ENCODE measurements at places on chromosomes 5 and 9. TPM values are rescaled to one million over a fixed set of nuclear protein-coding genes. Genes with fewer than 3 reads are reported as not detected.

DNA sequence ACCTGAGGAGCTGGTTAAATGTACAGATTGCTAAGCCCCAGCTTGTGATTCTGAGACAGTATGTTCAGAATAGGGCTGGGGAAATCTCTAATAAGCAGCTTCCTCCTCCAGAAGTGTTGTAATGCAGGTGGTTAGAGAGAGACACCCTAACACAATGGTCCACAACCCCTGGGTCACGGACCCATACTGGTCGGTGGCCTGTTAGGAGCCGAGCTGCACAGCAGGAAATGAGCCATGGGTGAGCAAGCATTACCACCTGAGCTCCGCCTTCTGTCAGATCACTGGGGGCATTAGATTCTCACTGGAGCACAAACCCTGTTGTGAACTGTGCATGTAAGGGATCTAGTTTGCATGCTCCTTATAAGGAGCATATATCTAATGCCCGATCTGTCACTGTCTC is 61.8 kb downstream of the SLC36A1 start:
- H3K27ac ChIP-seq, result no peak overlapping the region
- no peak overlapping the region for H3K4me3 ChIP-seq
- no peaks in the 10 kb centered on the region for H3K27me3 ChIP-seq
- H3K36me3 ChIP-seq, result no peaks in the 10 kb centered on the region

DNA sequence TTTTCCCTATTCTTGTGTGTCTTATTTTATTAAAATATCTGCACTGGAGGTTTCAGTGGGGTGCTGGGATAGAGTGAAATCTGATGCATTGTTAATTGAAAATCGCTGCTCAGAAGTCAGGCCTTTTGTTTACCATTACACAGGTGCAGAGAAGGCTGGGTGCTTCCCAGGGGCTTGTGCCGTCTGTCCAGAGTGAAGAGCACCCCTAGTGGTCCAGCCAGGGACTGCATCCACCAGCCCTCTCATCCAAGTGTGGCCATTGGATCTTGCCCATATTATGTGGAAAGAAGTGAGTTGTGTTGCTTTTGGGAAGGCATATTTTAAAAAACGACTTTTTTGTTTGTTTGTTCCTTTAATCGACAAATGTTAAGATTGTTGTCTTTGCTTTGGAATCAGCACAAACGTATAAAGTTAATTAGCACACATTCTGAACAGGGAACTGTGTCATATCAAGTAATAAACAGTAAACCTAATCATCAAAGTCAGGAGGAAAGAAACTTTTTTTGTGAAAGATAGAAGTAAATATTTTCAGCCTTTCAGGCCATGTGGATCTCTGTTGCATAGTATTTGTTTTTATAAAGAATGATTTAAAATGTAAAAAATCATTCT is 315.6 kb downstream of the MTRR start:
- H3K4me3 ChIP-seq, result no peak overlapping the region
- H3K27me3 ChIP-seq, result no peaks in the 10 kb centered on the region
- no peak for DNase-seq
- H3K27ac ChIP-seq, result no peak overlapping the region

GRCh38 chr9:86948074-86948929 is 996 bp upstream of the GAS1 start:
- H3K27me3 ChIP-seq, result no peaks in the 10 kb centered on the region
- peak overlapping the region; percentile 70 for H3K4me3 ChIP-seq
- no peaks in the 10 kb centered on the region for H3K36me3 ChIP-seq
- DNase-seq, result peak; percentile 63
- peaks cover 6% of the 10 kb centered on the region for H3K4me1 ChIP-seq

DNA sequence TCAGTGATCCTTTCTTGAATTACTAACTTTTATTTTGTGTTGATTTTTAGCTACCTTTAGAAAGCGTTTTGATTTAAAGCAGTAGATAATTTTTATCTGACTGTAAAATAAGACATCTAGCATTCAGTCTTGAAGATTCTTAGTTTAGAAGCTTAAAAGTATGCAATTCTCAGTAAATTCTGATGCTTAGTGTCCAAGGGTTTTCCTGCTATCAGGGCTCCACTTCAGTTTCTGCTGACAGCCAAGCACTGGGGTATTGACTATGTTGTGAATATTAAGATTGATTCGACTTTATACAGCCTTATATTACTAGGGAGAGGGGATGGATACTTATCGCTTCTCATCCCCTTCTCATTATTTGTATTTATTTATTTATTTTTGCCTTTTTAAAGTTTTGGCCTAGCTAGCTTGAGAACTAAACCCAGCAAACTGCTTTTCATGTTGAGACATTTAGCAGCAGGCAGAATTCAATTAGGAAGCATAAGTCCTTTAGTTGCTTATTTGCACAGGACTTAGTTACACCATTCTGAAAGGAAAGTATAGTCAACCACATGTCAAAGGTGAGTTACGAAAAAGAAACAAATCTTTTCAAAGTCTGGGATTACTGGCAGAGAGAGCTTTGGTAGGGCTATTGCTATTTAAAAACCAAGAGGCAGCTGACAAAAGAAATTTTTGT is 2.9 kb downstream of the PBX3 start:
- H3K27me3 ChIP-seq, result no peaks in the 10 kb centered on the region
- DNase-seq, result no peak
- H3K36me3 ChIP-seq, result no peaks in the 10 kb centered on the region
- H3K4me1 ChIP-seq, result no peaks in the 10 kb centered on the region

- DNase-seq, result no peak
- no peak overlapping the region for H3K4me3 ChIP-seq
- no peaks in the 10 kb centered on the region for H3K36me3 ChIP-seq
Observed at GRCh38 chr5:82257729-82258128, 20.4 kb downstream of the RPS23 start.

- no peak overlapping the region for H3K27ac ChIP-seq
- H3K27me3 ChIP-seq, result no peaks in the 10 kb centered on the region
- H3K36me3 ChIP-seq, result no peaks in the 10 kb centered on the region
- DNase-seq, result no peak
- no peak overlapping the region for H3K4me3 ChIP-seq
Observed at GRCh38 chr9:3909966-3910650, 384.3 kb upstream of the RFX3 start.

DNA sequence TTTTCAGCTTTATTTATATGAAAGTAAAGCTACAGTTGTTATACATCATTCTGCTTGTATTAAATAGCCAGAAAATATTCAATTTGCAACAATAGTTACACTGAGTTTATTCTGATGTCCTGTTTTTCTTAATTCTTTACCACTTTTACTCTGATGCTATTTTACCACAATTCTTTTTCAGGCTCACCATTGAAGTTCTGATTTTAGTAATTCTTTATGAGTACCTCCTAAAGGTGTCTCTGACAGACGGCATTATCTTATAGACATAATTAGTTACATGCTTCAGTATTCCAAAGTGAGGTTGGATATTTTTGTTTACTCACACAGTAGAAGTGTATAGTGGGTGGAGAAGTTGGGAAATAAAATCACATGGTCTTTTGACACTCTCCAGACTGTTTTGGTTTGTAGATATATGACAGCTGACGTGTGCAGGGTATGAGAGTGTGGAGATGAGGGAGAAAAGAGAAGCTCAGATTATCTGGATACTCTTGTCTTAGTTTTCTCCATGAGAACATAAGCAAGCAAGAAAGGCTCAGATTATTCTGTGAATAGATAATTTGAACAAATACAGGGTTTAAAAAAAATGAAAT is 97.4 kb downstream of the FBXO4 start:
- H3K36me3 ChIP-seq, result no peaks in the 10 kb centered on the region
- H3K4me3 ChIP-seq, result no peak overlapping the region
- no peak for DNase-seq
- no peak overlapping the region for H3K27ac ChIP-seq
- no peaks in the 10 kb centered on the region for H3K27me3 ChIP-seq
- H3K4me1 ChIP-seq, result no peaks in the 10 kb centered on the region

- no peaks in the 10 kb centered on the region for H3K4me1 ChIP-seq
- no peak overlapping the region for H3K27ac ChIP-seq
- H3K36me3 ChIP-seq, result no peaks in the 10 kb centered on the region
Observed at GRCh38 chr5:141664733-141665461, 13.7 kb upstream of the FCHSD1 start.

- no peaks in the 10 kb centered on the region for H3K36me3 ChIP-seq
- H3K27me3 ChIP-seq, result peaks cover 74% of the 10 kb centered on the region
- no peak overlapping the region for H3K4me3 ChIP-seq
- no peak for DNase-seq
Observed at GRCh38 chr9:93942161-93942560, 13.0 kb downstream of the BARX1 start.

GRCh38 chr5:173197375-173197891 is 37.6 kb downstream of the NKX2-5 start:
- no peak for DNase-seq
- no peak overlapping the region for H3K27ac ChIP-seq
- peaks cover 4% of the 10 kb centered on the region for H3K4me1 ChIP-seq

GRCh38 chr9:93011114-93011513 is 47.4 kb upstream of the SUSD3 start:
- DNase-seq, result no peak
- H3K4me1 ChIP-seq, result no peaks in the 10 kb centered on the region
- H3K27me3 ChIP-seq, result no peaks in the 10 kb centered on the region
- H3K36me3 ChIP-seq, result no peaks in the 10 kb centered on the region
- H3K4me3 ChIP-seq, result no peak overlapping the region

- H3K4me1 ChIP-seq, result peaks cover 13% of the 10 kb centered on the region
- H3K4me3 ChIP-seq, result no peak overlapping the region
- no peaks in the 10 kb centered on the region for H3K27me3 ChIP-seq
- H3K36me3 ChIP-seq, result no peaks in the 10 kb centered on the region
- H3K27ac ChIP-seq, result no peak overlapping the region
Observed at GRCh38 chr5:84378961-84379360, 5.7 kb downstream of the EDIL3 start.

- no peaks in the 10 kb centered on the region for H3K27me3 ChIP-seq
- H3K4me1 ChIP-seq, result peaks cover 32% of the 10 kb centered on the region
- DNase-seq, result peak; percentile 63
Observed at GRCh38 chr5:146340260-146341081, 1.8 kb downstream of the POU4F3 start.

- H3K36me3 ChIP-seq, result no peaks in the 10 kb centered on the region
- H3K4me1 ChIP-seq, result peaks cover 15% of the 10 kb centered on the region
- H3K27ac ChIP-seq, result no peak overlapping the region
- no peak for DNase-seq
Observed at GRCh38 chr5:178477802-178478201, 112.4 kb downstream of the COL23A1 start.

DNA sequence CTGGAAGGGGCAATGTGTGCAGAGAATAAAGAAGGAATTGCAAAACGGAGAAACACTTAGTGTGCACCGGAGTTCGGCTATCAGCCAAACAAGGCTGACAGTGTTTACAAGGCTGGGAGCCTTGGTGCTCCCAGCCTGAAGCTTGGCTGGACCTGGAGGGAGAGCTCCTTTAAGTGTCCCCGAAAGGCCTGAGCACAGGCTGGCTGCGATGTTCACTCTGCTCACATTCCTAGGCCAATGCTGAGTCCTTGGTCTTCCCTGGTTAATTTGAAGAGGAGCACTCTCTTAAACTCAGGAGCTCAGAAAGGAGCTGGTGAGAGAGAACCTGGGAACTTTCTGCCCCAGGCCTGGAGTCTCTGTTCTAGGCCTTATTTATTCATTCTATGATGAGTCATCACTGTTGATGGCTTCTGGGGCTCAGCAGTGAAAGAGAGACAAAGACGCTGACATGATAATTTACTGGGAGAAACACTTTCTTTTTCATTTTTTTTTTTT is 88.6 kb upstream of the MYO10 start:
- no peak for DNase-seq
- H3K4me1 ChIP-seq, result no peaks in the 10 kb centered on the region
- H3K27me3 ChIP-seq, result no peaks in the 10 kb centered on the region
- H3K27ac ChIP-seq, result no peak overlapping the region
- no peaks in the 10 kb centered on the region for H3K36me3 ChIP-seq
- no peak overlapping the region for H3K4me3 ChIP-seq

DNA sequence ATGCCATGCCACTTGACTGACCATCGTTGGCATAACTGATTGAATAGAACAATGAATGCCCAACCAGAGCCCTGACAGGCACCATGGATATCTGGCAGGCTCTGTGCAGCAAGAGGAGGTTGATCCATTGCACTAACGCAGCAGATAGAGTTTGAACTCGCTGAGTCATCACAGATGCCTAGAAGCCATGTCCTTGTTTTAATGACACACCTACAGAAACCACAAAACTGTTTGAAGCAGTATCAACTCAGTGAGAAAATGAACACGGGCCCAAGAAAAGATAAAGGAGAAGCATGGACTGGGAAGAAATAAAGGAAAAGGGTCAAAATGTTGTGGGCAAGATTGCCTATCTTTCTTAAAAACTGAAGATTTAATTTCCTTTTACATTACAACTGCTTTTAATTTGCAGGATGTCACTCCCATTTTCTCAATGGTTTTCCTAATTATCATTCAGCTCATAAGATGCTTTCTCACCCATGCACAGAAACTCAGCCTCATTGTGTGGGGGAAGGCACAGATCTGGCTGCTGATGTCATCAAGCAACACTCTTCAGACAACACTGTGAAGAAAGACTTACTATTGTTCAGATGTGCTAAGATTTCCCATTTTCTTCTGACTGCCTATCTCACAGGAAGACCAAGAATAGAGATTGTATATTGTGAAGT is 129.0 kb downstream of the PIK3R1 start:
- no peak overlapping the region for H3K4me3 ChIP-seq
- peaks cover 3% of the 10 kb centered on the region for H3K4me1 ChIP-seq
- no peaks in the 10 kb centered on the region for H3K27me3 ChIP-seq
- H3K36me3 ChIP-seq, result no peaks in the 10 kb centered on the region
- no peak overlapping the region for H3K27ac ChIP-seq

DNA sequence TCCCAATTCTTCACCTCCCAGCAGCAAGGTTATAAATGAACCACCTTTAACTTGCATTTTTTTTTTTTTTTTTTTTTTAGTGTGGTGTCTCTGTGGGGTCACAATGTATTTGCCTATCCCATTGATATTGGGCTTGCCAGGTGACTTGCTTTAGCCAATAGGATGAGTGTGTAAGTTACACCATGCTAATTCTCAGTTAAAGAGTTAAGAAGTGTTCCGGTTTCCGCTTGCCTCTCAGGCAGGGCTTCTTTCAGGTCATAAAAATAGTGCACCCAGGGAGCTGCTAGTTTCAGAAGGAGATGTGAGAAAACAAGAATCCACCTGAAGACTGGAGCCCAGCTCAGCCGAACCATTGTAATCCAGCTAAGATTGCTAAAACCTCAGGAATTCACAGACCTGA is 84.2 kb upstream of the PTPRD start:
- H3K27ac ChIP-seq, result no peak overlapping the region
- no peak for DNase-seq
- no peaks in the 10 kb centered on the region for H3K4me1 ChIP-seq
- H3K4me3 ChIP-seq, result no peak overlapping the region
- H3K36me3 ChIP-seq, result no peaks in the 10 kb centered on the region

GRCh38 chr5:120365656-120366446 is 98.2 kb upstream of the PRR16 start:
- no peak overlapping the region for H3K4me3 ChIP-seq
- no peaks in the 10 kb centered on the region for H3K27me3 ChIP-seq
- DNase-seq, result no peak
- no peaks in the 10 kb centered on the region for H3K4me1 ChIP-seq
- H3K27ac ChIP-seq, result no peak overlapping the region

GRCh38 chr5:90477621-90478215 is 3.1 kb downstream of the POLR3G start:
- no peaks in the 10 kb centered on the region for H3K36me3 ChIP-seq
- H3K4me1 ChIP-seq, result peaks cover 5% of the 10 kb centered on the region
- H3K27me3 ChIP-seq, result no peaks in the 10 kb centered on the region
- no peak overlapping the region for H3K4me3 ChIP-seq

GRCh38 chr5:82384034-82384750 is 106.0 kb upstream of the RPS23 start:
- H3K36me3 ChIP-seq, result no peaks in the 10 kb centered on the region
- H3K4me3 ChIP-seq, result no peak overlapping the region
- H3K27me3 ChIP-seq, result no peaks in the 10 kb centered on the region
- H3K27ac ChIP-seq, result peak overlapping the region; percentile 41

Gene DOCK8
- total RNA-seq, result 9.0 TPM

Gene NSUN2
- 67.5 TPM for total RNA-seq

Gene CEP72
- 6.6 TPM for total RNA-seq

Gene ZFP62
- total RNA-seq, result 22.6 TPM

Gene ADGRD2
- total RNA-seq, result not detected

Gene SPOCK1
- 119 TPM for total RNA-seq

Gene TXNDC8
- total RNA-seq, result not detected
